ENCODE measurements at places on chromosomes 7 and 10.

DNA sequence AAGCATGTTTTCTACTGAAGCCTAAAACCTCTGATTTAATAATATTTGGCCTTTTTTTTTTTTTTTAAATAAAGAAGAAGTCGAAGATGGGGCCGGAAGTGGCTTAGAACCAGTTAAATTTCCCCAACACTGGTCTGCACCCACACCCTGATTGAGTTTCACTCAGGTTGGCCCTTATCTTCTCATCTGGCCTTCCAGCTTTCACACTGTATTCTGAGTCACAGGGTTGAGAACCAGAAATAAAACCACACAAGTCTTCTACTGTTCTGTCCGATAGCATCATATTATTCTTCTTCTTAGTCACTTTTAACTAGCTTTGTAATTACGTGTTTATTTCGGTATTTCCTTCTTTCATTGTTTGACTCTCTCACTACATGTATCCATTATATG, 9.9 kb downstream of the ZNF365 start:
- DNase-seq: no peak

DNA sequence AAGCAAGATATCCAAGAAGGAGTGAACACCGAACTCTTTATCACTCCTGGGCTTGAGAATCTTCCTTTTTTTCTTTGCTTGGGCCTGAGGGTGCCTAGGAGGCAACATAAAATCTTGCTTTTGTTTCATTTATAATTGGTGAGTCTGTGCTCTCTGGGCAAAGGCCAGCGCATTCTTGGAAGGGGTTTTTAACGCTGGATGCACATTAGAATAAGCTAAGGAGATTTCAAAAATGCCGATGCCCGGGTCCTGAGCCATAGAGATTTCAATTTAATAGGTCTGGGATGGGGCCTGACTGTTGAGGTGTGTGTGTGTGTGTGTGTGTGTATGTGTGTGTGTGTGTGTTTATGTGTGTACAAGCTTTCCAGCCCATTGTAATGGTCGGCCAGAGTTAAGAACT, 62.0 kb upstream of the SORCS3 start:
- DNase-seq: no peak

DNA sequence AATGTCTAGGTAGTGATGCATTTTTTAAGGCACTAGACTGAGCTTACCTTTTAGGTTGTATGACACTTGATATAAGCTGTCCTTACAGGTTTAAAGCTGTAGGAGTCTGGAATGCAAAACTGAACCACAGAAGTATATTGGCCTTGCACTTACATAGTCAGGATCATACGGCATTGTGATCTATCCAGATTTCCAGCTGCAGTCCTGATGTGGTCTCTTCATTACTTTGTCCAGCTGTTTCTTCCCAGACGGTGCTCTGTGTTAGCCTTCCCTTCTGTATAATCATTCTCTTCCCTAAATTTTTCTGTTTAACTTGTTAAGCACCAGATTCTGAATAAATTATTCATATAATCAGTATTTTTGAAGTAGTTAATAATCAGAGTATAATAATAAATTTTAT, 67.1 kb downstream of the AUTS2 start:
- no peak for DNase-seq

DNA sequence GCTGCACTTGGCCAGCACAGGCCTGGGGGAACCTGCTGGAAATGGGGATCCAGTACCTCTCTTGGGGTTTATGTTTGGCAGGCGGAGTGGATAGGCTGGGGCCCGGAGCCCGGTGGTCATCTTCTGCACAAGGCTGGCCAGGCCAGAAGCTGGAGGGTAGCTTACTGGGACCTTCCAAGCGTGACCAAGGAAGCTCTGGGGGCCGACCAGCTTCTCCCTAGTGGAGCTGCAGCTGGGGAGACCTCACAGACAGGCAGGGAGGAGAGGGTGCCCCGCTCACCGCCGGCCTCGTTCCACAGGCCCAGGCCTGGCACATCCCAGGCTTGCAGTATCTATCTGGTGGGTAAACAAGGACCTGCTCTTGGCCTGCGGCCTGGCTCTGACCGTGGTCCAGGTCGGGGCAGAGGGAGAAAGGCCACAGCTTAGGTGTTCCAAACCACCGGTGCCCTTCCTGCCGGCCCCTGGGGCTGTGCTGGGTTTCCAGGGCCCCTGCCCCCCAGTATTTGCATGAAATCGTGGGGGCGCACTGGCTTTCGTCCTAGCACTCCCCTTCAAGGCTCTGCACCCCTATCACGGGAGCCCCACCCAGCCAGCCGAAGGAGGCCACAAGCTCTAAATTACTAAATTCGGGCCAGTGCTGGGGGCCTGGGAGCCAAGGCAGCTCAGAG, 1.5 kb upstream of the ELFN1 start:
- DNase-seq: no peak

GRCh38 chr7:151427705-151428377, 12.1 kb downstream of the CRYGN start:
- DNase-seq: no peak

- DNase-seq: no peak
Measured at GRCh38 chr10:125089469-125089868, 70.9 kb downstream of the CTBP2 start.

DNA sequence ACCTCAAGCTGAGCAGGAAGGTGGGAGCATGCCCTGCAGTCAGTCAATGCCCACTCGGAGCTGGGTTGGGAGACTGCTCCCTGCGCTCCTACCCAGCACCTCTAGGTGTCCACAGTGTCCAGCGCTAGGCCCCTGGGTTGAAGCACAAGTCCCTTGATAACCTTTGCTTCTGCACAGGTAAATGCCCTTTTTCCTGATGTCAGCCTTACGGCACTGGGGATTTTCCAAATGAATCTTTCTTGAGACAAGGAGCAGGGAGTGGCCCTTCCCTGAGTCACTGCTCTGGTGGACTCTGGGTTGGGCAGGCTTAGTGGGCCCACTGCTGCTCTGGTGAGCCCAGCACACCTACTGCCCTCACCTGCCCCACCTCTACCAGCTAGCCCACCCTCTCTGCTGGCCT, 61.9 kb upstream of the OPN4 start:
- DNase-seq: no peak
